T-helper 1 cell (primary cell): ENCODE measurements at places on chromosomes 5 and 9.

- DNase-seq: no peak
These were observed 5.0 kb upstream of the C1QTNF3 start for GRCh38 chr5:34047774-34048572.

DNA sequence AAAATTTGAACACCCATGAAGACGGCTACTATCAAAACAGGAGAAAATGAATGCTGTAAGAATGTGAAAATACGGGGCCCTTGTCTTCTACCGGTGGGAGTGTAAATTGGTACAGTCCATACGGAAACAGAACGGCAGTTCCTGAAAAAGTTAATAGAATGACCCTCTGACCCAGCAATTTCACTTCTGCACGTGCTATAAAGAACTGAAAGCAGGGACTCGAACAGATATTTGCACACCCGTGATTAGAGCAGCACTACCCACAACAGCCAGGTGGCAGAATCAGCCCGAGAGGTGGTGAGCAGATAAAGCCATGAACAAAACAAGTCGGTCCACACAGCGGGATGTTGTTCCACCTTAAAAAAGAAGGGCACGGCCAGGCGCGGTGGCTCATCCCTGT lies 22.6 kb upstream of the SLC12A7 start:
- no peak for DNase-seq

DNA sequence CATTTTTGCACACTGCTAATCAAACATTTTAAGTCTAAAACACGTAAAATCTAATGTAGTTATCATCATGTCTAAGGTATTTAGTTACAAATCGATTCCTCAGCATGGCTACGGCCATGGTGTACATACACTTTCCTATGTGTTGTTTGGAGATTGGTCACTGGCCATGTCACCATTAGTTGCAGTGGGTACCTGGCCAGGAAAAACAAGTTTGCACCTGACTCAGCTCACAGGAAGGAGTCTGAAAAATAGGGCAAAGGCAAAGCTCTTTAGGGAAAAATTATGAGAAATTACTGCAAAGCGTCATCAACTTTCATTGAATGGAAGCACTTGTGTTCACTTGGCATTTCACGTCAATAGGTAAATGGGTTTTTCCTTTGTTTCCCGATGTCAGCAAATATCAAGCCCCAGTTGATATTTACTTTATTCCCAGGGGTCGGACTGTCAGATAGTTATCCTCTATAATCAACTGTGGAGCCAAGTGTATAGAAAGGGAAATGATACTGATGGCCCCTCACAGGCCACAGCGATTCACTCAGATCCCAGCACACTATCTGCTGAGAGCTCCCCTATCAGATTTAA lies 626.0 kb upstream of the ADAMTS16 start:
- no peak for DNase-seq

DNA sequence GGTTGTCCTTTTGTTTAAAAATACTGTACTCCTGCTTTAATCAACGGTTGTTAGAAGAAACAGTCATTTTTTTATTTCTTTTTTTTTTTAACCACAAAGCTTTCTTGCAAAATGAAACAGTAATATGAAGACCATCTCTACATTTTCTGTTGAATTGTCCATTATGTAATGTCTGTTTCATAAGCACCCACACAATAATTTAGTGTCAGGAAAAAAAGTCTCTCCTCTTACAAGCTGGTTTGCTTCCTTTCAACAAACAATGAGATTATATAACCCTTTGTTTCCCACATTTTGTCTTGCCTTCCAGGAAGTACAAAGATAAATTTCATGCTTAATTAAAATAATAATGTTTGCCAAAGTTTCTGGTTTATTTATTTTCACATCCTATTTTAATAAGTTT lies 16.7 kb downstream of the CTNNAL1 start:
- DNase-seq: no peak
